ENCODE measurements at places on chromosomes 2 and 18. TPM values are rescaled to one million over a fixed set of nuclear protein-coding genes. Genes with fewer than 3 reads are reported as not detected.

VSNL1 gene
- polyA plus RNA-seq = 0.70 TPM

KCNE4 gene
- polyA plus RNA-seq = 3.4 TPM

GKN2 gene
- 0.10 TPM for polyA plus RNA-seq

EML6 gene
- polyA plus RNA-seq = 6.0 TPM

CYTIP gene
- 20.4 TPM for polyA plus RNA-seq

RAB12 gene
- polyA plus RNA-seq = 27.5 TPM

- no peak overlapping the region for H3K4me3 ChIP-seq
- no peak for DNase-seq
- no peaks in the 10 kb centered on the region for H3K4me1 ChIP-seq
- H3K27me3 ChIP-seq = no peaks in the 10 kb centered on the region
These were observed 108.2 kb downstream of the RHBDD1 start for GRCh38 chr2:226943862-226944620.

DNA sequence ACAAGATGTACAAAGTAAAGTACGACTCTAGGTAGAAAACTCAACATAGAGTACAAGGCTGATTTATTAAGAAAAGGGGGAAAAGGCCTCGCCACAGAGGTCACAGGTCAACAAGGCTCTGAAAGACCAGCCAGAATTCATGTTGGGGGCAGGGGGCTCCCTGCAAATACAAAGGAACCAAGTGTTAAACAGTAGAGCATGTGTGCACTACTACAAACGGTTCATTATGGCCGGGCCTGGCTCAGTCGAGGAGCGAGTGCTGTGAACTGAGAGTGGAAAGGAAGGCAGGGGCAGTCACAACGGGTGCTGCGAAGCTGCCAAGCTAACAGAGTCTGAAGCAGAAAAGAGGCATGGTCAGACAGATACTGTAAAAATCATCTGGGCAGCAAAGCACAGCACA is 77.1 kb downstream of the MBOAT2 start:
- H3K4me1 ChIP-seq = no peaks in the 10 kb centered on the region
- no peaks in the 10 kb centered on the region for H3K36me3 ChIP-seq
- DNase-seq = peak; percentile 16

DNA sequence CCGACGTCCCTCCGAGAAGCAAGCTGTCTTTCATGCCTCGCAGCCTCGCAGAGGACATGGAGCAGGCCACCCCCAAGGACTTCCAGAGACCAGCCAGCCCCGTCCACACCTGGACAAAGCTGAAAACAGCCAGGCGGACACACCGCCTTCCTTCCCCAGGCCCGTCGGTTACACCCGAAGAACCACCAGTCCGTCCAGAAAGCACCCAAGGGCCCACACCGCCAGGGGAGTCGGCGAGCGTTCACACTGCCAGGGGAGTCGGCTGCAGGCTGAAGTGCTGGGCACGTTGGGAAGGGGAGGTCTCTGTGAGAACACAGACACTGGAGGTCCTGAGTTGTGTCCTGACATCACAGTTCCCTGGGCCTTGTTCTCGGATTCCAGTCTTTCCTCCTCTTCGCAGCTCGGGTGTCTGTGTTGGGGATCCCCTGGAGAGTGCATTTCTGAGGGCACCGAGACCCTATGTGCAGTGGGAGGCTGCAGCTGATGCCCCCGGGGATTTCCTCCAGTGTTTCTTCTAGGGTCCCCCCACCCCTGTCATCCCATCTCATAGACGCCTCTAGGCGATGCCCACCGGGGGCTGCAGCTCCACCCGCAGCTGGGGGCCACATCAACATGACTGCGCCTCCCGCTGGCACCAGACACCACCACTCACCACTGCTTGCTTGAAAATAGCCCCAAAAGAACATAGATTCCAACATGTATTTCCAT is 344.4 kb upstream of the SALL3 start:
- H3K36me3 ChIP-seq = no peaks in the 10 kb centered on the region
- H3K27me3 ChIP-seq = no peaks in the 10 kb centered on the region
- no peak overlapping the region for H3K27ac ChIP-seq
- no peak overlapping the region for H3K4me3 ChIP-seq

DNA sequence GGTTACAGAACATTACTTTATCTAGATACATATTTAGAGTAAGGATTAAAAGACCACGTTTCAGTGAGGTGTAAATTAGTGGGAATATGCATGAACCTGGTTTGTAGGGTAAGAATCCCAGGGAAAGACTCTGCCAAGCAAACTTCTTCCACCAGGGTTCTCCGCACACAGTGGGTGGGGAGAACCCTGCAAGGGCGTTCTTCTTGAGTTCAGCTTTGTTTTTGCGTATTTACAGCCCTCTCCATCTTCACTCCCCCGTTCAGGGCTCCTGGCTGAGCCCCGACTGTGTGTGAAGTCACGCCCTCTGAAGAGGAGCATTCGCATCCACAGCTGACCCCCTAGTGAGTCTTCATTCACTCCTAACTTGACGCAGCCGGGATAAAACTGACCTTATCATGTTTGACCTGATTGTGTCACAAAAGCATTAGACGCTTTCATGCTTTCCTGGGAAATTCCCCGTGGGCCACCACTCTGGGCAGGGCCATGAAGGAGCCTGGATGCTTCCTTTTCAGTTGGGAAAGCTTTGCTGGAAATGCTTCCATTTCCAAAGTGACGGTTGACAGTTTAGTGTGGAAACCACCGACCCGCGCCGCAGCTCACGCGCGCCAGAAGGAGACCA is 1.0 kb downstream of the ALKAL2 start:
- H3K27me3 ChIP-seq = peaks cover 26% of the 10 kb centered on the region
- peak; percentile 26 for DNase-seq
- peak overlapping the region; percentile 35 for H3K4me3 ChIP-seq

- no peak overlapping the region for H3K27ac ChIP-seq
- no peaks in the 10 kb centered on the region for H3K4me1 ChIP-seq
- peaks cover 43% of the 10 kb centered on the region for H3K36me3 ChIP-seq
- H3K27me3 ChIP-seq = no peaks in the 10 kb centered on the region
These were observed 47.8 kb downstream of the CFAP36 start for GRCh38 chr2:55567298-55567697.

- no peaks in the 10 kb centered on the region for H3K27me3 ChIP-seq
- no peak overlapping the region for H3K4me3 ChIP-seq
- no peak for DNase-seq
- no peaks in the 10 kb centered on the region for H3K4me1 ChIP-seq
These were observed 24.0 kb downstream of the C2orf49 start for GRCh38 chr2:105361102-105361889.

DNA sequence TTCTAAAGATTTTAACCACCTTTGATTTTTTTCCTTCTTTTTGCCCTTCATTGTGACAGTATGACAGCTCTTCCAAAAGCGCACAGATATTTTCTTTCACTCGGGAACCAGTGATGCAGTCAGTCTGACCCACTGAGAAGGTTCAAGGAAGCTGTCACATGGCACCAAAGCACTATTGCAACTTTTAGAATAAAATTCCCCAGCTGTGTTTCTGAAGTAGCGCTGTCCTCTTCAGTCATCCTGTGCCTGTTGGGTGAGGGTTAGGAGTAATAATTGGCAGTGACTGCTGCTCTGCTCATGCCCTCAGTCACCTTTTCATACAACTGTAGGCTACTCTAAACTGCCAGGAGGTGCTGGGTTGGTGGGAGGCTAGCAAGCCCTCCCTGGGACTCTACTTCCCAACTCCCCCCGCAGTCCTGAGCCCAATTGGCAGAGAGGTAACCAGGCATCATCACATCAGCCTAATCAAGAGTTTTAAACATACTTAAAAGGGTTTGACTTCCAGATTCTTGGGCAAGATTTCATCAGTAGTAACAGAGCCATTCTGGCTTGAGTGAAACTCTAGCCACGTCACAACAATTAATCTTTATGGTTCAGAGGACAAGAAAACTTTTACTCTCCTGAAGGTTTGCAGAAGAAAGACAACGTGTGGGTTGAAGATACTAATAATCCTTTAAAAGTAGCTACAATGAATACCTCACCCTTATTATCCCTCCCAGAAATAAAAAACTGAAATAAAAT is 473.3 kb downstream of the FBXO15 start:
- no peaks in the 10 kb centered on the region for H3K27me3 ChIP-seq
- no peaks in the 10 kb centered on the region for H3K4me1 ChIP-seq
- no peak for DNase-seq
- H3K27ac ChIP-seq = no peak overlapping the region
- no peak overlapping the region for H3K4me3 ChIP-seq
- no peaks in the 10 kb centered on the region for H3K36me3 ChIP-seq
